Astrocyte of the spinal cord (primary cell): ENCODE measurements at places on chromosomes 7 and 10.

GRCh38 chr10:128859738-128860386 is 607.2 kb upstream of the MGMT start:
- no peak for DNase-seq

DNA sequence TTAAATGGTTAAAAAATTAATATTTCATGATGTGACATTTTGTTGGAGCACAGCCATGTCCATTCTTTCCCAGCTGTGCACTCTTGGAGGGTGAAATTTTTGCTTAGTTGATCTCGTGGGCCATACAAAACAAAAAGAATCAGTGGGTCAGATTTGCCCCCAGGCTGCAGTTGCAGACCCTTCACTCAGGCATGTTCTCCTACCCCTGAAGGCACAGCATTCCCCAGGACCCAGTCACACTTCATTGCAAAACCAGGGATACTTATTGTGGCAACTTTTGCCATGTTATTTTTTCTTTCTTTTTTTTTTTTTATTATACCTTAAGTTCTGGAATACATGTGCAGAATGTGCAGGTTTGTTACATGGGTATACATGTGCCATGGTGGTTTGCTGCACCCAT is 6.0 kb downstream of the TAS2R40 start:
- no peak for DNase-seq

GRCh38 chr7:151728746-151729145 is 148.2 kb downstream of the PRKAG2 start:
- no peak for DNase-seq

DNA sequence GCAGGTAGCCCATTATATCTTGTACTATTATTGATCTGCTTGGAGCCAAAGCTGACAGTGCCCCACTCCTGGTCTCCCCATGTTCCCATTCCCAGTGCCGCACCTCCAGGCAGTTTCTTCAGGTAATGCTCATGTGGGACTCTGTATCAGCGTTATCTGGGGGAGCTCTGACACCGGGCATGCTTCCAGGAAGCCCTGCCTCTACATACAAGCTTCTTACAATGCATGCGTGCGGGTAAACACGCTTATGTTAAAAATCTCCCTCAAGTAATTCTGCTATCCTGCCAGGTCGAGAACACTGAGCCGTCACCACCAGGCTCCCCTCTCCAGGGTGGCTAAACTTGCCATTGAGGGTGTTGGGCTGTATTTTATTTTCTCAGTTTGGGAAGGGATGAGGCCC is 61.6 kb upstream of the LBX1 start:
- DNase-seq, result no peak

DNA sequence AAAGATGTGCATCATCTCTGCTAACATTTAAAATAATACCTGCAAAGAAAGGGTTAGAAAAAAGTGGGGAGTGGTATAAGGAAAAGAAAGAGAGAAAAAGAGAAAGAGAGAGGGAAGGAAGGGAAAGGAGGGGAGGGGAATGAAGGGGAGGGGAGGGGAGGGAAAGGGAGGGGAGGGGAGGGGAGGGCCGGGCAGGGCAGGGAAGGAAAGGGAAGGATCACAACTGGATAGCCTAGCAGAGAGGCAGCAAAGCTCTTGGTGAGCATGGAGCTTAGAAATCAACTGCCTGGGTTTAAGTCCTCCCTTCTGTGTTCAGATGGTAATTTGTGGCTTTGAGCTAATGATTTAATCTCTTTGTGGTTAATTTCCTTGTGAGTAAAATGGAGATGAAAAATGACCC is 5.4 kb upstream of the FAM237B start:
- no peak for DNase-seq

DNA sequence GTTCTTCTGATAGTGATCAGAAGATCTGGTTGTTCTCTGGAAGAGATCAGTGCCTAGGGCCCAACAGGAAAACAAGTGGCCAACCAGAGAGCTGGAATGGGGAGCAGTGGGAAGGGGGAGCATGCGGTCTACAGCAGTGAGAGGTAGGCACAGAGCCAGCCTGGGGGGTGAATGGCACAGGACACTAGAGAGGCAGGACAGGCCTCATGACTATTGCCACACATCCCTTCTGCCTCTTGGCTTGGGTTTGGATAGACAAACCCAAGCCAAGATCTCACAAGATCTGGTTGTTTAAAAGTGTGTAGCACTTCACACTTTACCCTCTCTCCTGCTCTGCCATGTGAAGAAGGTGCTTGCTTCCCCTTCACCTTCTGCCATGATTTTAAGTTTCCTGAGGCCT is 224.4 kb downstream of the ARHGAP12 start:
- no peak for DNase-seq

DNA sequence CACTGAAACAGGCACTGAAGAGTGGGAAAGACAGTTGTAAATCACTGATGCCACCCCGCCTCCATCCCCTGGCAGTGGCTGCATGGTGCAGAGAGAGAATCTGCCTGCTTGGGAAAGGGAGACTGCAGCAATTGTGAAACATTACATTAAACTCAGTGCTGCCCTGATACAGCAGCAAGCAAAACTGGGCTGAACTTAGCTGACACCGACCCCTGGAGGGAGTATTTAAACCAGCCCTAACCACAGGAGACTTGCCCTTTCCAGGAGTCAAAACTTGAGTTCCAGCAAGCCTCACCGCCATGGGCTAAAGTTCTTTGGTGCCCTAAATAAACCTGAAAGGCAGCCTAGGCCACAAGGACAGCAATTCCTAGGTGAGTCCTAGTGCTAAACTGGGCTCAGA is 109.4 kb upstream of the PLPP4 start:
- no peak for DNase-seq

- no peak for DNase-seq
These were observed 6.2 kb upstream of the STARD3NL start for GRCh38 chr7:38171623-38172391.

DNA sequence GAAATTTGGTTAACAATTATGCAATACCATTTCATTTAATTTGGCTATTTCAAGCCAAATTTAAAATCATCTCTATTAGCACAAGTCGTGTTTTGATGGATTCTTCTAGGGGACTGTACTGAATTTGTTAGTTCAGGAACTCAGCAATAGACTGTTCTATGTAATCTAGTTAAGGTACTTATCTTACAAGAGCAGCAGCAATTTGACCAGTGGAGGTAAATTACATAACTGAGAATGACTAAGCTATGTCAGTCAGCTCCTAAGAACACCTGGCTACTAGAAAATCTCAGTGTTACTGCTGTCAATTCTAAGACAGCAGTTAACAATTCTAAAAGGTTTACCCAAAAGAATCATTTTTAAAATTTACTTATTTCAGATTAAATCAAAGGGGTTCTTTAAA is 513.9 kb upstream of the ZWINT start:
- DNase-seq, result no peak

DNA sequence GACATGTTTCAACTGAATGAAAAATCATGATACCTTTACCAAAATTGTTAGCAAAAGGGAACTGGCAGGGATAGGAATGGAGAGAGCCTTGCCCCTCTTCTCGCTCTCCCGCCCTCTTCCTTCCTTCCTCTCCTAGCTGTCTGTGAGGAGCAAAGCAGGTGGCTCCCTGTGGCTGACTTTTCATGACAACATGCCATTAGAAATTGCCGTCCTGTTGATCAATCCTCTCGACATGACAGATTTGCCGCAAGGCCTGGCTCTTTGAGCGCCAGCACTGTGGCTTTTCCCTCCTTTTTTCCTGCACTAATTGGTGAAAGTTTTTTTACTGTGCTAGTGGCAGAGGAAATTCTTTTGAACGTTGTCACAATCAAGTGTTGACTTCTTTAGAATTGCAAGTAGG is 171.1 kb downstream of the TCF7L2 start:
- DNase-seq, result no peak

GRCh38 chr10:113970641-113971040 is 73.0 kb upstream of the ADRB1 start:
- no peak for DNase-seq

- DNase-seq, result no peak
These were observed 141.4 kb downstream of the VTI1A start for GRCh38 chr10:112588225-112588990.

DNA sequence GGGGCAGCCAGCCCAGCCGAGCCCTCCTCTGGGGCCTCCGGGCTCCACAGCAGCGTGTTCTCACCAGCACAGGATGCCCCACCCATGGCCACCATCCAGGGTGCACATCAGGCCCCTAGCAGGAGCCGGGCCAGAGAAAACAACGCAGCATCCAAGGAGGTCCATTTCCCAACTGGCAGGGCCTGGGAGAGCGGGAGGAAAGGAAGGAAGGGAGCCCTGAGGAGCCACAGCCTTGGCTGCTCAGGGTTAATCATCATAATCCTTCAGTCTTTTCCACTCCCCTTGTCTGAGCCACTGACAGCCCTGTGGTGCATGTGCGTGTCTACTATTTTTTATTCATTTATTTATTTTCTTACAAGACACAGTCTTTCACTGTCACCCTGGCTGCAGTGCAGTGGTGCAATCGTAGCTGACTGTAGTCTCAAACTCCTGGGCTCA is 3.6 kb downstream of the PLAC9 start:
- DNase-seq, result peak; percentile 93

DNA sequence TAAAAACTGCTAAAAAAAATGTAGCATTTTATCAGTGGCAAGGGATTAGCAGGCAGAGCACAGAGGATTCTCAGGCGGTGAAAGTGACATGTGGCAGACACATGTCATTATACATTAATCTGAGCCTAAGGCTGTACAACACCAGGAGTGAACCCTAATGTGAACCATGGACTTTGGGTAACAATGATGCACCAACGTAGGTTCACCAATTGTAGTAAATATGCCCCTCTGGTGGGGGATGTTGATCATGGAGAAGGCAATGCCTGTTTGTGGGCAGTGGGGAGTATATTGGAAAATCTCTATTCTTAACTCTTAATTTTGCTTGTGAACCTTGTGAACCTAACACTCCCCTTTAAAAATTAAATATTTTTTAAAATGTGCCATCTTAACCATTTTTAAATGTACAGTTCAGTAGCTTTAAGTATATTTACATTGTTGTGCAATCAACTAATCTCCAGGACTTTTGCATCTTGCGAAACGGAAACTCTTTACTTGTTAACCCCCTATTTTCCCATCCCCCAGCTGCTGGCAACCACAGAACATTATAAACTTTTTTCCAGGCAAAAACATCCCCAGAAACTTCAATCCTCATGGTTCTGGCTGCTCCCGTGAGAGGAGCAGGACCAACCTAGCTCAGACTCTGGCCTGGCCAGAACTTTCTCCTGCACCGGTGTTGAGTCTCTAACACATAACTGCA is 29.9 kb downstream of the LRRC20 start:
- no peak for DNase-seq

DNA sequence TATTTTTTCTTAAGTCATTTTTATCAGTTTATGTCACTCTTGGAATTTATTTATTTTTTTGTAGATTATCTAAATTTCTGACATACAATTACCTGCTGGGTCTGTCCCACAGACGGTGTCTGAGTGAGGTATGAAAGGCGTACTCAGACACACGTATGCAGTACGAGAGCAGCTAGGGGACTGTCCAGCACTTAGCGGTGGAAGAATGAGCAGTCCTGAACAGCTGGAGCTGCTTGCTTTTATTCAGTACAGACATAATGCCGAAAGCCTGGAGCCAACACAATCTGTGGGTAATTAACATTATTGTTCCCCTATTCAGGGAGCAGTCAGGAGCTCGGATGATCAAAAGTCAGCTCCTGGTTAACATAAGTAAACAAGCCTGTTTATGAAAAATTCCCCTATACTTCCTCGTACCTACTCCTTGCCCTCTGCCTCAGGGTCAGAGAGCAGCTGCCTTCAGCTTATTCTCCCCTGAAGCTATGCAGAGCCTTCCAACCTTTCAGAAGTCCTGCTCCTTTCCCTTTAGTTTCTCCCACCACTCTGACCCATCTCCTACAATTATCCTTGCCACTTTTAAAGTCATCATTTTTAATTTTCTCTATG is 488.0 kb upstream of the POM121L12 start:
- DNase-seq, result no peak

GRCh38 chr10:70956029-70956759 is 67.8 kb upstream of the PCBD1 start:
- no peak for DNase-seq

DNA sequence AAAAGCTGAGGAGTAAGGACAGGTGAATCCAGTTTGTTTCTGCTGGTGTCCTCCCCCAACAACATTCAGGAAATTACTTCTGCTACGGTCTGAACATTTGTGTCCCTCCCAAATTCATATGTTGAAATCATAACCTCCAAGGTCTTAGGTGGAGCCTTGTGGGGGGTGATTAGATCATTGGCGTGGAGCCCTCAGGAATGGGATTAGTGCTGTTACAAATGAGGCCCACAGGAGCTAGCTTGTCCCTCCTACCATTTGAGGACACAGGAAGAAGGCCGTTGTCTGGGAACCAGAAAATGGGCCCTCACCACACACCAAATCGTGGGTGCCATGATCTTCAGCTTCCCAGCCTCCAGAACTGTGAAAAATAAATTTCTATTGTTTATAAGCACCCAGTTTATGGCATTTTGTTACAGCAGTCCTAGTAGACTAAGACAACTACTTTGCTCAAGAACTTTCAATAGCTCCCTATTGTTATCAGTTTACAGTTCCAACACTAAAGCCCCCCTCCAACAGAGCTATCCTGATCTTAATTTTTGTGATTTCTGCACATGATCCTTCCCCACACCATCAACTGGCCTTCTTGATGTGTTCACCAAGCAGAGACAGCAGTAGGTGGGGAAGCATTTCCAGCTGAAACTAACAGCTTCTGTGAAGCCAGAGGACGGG is 2.1 kb upstream of the LRMDA start:
- no peak for DNase-seq

GRCh38 chr10:5956146-5956936 is 21.0 kb downstream of the IL15RA start:
- DNase-seq, result no peak

DNA sequence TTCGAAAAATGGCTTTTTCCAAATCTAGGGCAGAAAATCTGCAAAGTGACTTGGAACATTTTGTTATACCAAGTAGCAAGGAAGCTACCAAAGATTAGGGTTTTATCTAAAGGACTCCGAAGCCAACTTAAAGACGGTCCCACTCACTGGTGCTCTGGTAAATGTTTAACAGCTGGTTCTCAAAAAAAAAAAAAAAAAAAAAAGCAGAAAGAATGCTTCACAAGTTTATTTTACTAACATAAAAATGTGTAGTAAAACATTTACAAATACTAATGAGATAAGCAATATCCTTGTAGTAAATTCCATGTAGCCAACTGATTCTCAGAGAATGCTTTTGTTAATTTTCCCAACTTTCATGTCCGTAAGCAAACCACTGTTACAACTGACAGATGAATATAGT is 38.4 kb downstream of the TAF3 start:
- DNase-seq, result no peak

- no peak for DNase-seq
These were observed 58.6 kb downstream of the R3HCC1L start for GRCh38 chr10:98193037-98193436.

DNA sequence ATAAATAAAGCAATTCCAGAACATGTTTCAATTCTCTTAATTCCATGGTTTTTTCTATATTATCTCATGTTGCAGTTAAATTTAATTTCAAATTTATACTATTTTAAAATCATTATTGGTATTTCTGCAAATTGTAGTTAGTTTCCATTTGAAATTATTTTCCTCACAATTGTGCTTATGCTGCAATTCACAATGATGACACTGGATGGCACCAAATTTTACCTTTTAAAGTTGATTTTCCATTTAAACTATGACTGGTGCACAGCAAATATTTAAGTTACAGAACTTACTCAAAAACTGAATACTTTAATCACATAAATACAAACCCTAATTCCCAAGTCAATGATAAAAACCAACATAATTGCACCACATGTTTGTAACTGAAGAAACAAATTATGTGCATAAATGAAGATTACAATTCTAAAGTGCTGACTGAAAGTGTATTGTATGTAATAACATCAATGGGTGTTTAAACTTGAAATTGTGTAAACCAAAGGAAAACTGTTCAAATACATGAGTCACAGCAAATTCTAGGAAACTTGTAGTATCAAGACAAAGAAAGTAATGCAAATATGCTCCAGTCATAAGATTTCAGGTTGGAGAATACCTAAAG is 75.3 kb upstream of the AASS start:
- DNase-seq, result peak; percentile 26
